Stimulated activated CD8-positive, alpha-beta memory T cell treated with anti-CD3 and anti-CD28 coated beads, Interleukin-7, amount 100 ng/mL, for 48 hours (primary cell): ENCODE measurements at places on chromosomes 2 and 18.

GRCh38 chr2:33134086-33134771 lies 187.5 kb downstream of the LTBP1 start:
- no peak for DNase-seq

GRCh38 chr18:34122724-34123334 lies 101.9 kb downstream of the NOL4 start:
- no peak for DNase-seq

GRCh38 chr18:50727721-50728471 lies 91.9 kb downstream of the MRO start:
- no peak for DNase-seq

DNA sequence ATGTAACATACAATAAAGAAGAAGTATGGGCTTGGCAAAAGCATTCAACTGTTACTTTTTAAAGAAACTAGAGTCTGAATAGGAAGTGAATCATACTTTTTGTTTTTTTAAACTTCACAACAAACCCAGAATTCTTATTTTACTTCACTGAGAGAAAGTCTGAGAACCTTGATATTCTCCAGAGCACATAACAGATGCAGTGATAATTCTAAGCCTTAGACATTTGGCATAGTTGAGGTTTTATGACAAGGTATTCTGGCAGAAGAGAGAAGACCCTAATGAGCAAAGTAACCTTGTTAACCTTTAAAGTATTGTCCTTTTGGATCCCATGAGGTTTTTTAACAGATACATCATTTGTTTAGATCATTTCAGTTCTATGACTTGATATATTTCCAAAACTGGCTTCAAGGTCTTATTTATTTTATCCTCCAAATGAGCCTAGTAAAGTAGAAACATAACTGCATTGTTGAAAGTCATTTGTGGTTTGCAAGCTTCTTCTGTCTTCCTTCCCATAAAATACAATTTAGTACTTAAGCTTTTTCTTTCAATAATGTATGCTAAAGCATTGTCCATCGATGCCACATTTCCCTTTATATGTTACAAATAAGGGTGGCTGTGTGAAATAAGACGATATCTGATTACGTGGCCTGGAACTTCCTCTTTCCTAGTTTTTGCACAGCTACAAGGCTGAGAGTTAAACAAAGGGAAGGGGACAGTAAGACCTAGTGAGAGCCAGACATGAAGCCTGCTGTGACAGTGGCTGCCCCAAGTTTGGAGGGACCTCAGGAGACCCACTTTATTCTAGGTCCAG lies 86.1 kb upstream of the ITPRID2 start:
- no peak for DNase-seq

GRCh38 chr2:108630567-108631405 lies 88.5 kb upstream of the RANBP2 start:
- DNase-seq = no peak

DNA sequence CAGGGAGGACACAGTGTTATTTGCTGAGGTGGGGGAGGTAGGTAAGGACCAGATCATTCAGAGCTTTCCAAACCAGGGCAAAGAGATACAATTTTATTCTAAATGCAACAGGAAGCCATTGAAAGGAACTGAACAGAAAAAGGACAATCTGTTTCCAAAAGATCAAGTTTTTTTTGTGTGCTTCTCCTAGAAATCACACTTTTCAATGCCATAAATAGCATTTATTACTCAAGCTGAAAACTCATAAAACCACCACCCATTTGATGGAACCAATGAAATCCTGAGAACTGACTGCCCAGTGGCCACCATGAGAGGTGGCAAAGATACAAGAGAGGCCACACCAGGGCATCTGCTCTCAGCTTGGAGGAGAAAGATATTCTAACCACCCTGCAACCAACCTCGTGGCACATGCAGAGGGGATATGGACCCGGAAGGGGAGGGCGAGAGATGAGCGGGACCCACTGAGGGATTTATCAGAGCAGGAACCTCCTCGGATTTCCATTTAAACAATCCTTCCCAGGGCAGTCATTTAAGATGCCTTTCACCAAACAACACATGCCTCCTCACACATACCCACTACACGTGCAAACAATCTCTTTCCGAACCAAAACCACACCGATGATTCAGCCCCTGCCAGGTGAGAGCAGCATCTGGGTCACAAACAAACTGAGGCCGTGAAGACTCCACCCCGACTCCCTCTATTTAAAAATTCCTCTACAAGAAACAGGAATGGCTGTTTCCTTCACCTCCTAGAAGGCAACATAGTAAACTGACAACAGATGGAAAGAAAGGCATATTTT lies 8.8 kb downstream of the CYB5A start:
- no peak for DNase-seq

DNA sequence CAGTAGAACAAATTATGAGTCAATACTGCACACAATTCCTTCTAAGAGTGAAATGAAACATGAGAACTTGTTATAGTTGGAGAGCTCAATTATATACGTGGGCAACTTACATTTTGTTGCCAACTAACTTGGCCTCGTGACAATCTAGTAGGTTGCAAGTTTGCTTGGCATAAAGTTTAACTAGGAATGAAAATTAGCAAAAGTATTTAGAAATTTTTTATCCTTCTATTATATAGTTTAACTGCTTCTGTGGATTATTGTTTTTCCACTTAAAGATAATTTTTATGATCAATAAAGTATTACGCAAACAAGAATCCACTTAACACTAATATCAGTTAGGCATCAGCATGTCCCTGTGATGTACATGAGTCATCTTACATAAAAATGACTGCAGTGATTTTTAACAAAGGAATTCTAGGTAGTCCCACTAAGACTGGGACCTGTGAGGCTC lies 41.1 kb downstream of the FAM124B start:
- no peak for DNase-seq

- DNase-seq = no peak
Observed at GRCh38 chr2:37892436-37893114, 32.5 kb upstream of the RMDN2 start.

DNA sequence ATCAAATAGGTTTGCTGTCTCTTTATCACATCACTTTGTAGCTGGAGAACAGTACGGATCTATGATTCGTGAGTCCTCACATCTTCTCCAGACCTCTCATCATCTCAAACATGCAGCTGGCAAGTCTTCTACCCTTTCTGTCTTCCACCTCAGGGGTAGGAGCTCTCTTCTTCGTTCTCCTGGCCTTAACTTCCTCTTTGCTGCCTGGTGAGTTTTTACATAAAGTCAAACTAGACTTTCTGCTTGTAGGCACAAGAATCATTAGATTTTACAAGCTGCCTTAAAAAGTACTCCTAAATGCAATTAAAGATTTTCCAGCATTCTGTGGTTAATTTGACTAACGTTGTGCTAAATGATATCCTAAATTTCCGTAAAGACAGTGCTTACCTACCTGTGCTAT lies 43.7 kb upstream of the TANK start:
- no peak for DNase-seq

- no peak for DNase-seq
Observed at GRCh38 chr18:54389143-54389505, 31.4 kb downstream of the C18orf54 start.

- DNase-seq = no peak
Observed at GRCh38 chr2:45494275-45494977, 116.6 kb downstream of the SRBD1 start.

DNA sequence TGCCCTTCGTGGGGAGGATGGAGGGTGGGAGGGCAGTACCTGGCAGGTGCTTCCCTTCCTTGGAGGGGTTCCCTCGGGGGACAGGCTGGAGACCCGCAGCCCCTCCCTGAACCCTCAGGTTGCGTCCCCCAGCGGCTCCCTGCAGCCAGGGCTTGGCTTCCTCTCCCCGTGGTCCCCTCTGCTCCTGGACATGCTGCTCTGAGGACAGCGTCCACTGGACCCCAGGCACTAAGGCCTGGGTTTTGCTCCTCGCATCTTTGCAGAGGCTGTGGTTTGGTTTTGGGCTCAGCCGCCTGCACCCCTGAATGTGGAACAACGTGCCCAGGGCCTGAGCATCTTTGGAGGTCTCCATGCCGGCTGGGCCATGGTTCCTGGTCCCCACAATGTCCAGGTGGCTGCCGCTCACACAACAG lies 133.5 kb downstream of the PTGR3 start:
- DNase-seq = no peak
